ENCODE measurements at places on chromosomes 2 and 18.

DNA sequence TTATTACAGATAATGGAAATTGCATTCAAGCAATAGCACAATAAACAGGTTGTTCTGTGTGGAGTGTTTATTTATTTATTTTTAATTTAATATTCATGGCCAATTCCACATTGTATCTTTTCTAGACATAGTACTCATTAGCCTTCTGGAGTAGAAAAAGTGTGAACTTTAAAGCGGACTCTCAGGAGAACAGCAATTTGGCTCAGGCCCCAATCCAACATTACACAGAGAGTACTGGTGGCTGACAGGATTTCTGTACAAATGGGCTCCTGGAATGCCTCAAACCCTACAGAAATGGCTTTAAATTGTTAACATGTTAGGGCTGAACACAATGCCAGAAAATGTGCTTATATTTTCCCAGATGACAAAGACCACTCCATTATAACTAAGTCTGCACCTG is 533.9 kb upstream of the NXPH2 start:
- DNase-seq, result no peak

DNA sequence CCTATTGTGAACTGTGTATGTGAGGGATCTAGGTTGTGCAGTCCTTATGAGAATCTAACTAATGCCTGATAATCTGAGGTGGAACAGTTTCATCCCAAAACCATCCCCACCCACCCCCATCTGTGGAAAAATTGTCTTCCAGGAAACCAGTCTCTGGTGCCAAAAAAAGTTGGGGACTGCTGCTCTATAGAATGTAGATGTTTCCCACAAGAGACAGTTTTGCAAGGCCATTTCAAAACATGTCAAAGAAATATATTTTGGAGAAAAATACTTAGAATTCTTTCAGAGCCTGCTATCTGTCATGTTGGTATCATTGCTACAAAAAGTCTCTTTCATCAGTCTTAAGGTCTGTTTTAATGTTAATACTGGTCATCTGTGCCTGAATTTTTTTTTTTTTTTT is 4.1 kb upstream of the SLC39A10 start:
- DNase-seq, result no peak

DNA sequence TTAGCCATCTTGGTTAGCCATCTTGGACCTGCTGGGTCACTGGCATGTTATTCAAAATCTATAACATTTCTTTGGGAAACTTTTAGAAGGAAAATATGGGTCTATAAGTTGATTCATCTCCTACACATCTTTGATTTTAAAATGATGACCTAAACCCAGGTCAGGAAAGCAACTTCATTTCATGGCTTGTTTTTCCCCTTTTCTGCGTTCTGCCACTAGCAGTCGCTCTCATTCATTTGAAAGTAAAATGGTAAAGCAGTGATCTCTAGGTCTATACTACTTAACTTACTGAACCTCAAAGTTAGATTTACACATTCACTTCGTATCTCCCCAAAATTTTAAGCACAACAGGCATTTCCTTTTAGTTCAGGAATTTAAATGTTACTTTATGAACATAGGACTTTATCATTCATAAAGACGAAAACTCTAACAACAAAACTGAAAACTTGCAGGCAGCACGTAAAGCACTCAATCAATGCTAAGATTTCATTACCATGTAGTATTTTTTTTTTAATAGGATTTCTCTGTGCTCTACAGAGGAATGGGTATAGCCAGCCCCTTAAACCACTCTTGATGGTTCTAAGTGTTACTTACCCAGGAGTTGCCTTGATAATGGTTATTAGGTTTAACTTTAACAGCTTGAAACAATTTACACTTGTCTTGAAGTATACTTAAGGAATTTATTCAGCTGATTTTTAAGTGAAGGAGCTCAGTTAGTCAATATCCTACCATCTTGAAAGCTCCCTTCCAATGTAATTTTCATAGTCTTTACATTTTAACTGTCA is 62.5 kb downstream of the GORASP2 start:
- DNase-seq, result no peak

DNA sequence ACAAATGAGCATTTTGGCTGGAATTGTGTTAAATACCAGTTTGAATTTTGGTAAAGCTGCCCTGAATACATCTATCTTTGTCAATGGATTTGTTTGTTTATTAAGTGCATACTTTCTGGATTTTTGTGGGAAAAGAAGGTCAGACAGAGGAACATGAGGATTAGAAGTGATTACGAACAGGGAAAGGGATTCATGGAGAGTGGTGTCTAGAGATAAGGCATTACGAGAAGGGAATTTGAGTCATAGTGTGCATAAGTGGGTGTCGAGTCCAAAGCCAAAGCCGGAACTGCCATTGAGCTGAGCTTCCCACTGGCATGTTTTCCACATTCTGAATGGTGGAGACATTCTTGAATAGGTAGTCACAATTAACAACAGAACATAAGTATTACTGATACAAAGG is 68.9 kb upstream of the EFEMP1 start:
- DNase-seq, result no peak

DNA sequence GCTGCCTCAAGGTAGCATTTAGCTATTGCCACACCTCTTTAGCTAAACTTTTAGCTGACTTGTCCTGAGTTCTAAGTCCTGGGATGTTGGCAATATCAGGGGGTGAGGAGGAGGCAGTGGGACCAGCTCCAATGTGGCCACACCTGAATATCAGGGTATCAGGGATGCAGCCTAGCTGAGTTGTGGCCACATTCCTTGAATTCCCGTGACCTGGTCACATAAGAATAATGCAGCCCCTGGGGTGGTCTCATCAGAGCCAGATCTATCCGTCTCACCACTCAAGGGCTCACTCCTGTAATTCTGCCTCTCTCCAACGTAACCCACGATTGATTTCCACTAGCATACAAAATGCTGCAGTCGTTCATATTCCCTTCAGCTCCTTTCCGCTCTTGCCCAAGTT is 11.6 kb upstream of the TAF1B start:
- DNase-seq, result no peak

- peak; percentile 82 for DNase-seq
Measured at GRCh38 chr18:44838971-44839666, 158.4 kb downstream of the SETBP1 start.

DNA sequence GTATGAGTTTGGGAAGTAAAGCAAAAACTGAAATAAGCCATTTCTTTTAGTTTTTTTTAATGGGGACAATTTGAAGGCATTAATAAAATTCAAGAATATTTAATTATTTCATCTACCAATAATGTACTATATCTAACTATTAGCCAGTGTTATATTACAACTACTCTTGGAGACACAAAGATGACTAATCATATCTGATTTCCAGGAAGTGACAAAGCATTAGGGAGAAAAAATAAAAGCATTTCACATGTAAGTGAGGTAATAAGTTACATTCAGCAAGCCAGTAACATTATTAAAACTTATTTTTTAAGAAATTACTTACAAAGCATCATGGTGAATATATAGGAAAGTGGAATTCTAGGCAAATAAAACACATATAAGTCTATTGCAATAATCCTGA is 781.3 kb upstream of the NRXN1 start:
- DNase-seq, result no peak

DNA sequence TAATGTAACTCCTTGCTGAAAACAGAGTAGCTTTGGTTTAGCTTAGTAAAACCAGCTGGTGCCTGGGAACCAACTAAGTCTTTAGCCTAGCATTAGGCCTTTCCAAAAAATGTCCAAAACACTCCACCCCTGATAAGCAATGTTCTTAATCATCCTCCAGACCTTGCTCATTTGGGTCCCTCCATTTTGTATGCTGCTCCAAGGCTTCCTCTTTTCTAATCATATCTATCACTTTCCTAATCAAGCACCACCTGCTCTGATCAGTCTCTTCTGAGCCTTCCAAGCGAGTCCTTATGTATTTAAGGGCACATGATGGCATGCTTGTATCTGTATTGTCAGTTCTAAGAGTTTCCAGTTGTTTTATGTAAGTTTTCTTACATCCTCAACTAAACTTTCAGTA is 23.6 kb downstream of the THADA start:
- DNase-seq, result no peak

GRCh38 chr2:50602636-50603327 is 429.1 kb downstream of the NRXN1 start:
- no peak for DNase-seq

DNA sequence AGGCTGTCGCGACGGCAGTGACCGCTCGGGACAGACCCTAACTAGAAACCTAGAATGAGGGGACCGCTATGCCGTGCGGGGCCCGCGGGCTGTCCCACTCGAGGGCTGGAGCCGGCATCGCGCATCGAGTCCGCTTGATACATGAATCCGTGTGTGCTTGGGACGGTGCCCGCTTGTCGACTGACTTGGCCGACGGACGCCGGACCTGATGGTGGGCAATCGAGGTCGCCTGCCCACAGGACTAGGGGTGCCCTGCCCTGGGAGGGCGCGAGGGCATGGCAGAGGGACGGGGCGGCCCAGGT is 749 bp upstream of the PTMA start:
- DNase-seq, result peak; percentile 63

- no peak for DNase-seq
Measured at GRCh38 chr2:9331704-9332103, 91.6 kb downstream of the ITGB1BP1 start.

DNA sequence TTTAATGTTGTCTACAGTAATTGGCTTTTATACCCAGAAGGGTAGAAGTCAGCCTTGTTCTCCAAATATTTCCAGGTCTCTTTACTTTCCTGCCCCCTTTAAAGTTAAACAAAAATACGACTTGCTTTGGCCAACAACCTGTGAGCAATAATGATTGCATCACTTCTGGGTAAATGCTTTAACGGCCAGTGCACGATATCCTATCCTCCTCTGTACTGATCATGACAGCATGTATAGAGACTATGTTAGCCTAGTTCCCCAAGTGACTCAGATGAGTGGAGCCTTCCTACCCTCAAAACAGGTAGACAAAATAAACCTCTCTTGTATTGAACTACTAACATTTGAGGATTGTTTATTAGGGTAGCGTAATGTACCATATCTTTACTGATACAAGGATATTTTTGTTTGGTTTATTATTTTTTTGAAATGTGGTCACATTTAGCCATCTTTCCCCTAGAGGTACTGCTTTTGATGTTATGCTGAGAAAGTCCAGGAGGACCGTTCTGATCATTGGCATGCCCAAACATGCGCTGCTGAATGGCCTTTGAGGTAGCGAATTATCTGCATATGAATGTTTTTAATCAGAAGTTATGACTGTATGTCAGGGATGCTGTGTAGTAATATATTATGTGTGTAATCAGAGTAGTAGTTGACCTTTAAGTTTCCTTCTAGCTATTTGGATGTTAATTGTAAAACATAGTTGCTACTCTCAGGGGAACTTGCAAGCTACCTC is 262.6 kb upstream of the DCC start:
- no peak for DNase-seq

DNA sequence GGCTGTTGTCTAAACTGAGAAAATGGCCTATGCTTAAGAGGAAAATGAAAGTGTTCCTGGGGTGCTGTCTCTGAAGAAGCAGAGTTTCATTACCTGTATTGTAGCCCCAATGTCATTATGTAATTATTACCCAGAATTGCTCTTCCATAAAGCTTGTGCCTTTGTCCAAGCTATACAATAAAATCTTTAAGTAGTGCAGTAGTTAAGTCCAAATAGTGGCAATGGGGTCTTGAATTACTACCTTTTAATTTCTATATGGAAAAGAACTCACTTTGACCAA is 13.8 kb upstream of the ALLC start:
- DNase-seq, result no peak

DNA sequence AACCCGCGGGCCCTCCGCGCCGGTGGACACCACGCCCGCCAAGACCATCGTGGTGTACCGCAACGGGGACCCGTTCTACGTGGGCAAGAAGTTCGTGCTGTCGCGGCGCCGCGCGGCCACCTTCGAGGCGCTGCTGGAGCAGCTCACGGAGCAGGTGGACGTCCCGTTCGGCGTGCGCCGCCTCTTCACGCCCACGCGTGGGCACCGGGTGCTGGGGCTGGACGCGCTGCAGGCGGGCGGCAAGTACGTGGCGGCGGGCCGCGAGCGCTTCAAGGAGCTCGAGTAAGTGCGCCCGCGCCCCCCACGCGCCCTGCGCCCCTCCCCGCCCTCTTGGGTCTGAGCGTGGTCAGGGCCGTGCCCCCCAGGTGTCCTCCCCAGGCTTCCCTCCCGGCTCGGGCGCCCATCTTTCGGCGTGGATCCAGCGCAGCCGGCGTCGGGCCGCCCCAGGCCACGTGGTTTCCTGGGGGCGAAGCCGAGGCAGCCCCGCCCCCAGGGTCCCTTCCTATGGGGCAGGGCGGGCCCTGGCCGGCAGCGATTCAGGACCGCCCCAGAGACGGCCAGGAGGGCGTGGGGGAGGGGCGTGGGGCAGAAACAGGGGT is 481 bp downstream of the DCDC2C start:
- no peak for DNase-seq

- DNase-seq, result peak; percentile 25
Measured at GRCh38 chr2:169734169-169734847, 676 bp downstream of the KLHL23 start.

DNA sequence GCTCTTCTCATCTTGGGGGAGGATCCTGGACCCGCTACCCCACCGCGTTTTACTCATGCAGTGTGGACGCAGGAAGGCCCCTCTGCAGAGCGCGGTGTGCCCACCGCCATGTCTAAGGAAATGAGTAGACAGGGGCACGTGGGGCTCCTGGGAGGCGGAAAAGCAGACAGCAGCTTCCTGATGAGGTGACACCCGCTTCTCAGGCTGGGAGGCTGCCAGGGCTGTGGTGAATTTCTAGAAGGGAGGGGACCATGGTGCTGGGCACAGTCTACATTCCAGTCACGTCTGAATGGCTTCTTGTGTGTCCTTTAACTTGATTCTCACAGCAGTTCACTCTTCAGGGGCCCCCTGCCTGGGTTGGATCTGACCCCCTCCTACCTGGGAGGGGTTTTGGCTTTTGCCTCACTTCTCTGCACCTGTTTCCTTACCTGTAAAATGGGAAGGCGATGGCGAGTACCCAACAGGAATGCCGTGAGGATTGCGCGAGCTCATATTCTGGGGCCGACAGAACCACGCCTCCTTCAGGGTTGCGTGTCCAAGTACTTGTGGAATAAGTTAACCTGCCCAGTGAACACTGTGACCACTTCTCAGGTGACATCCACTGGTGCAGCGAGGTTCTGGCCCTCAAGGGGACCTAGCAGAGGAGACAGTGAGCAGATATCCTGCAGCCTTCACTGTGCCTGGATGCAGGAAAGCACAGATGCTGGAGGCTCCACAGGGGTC is 32.3 kb upstream of the MBP start:
- DNase-seq, result no peak

GRCh38 chr2:156955701-156956100 is 301.8 kb upstream of the GALNT5 start:
- no peak for DNase-seq

DNA sequence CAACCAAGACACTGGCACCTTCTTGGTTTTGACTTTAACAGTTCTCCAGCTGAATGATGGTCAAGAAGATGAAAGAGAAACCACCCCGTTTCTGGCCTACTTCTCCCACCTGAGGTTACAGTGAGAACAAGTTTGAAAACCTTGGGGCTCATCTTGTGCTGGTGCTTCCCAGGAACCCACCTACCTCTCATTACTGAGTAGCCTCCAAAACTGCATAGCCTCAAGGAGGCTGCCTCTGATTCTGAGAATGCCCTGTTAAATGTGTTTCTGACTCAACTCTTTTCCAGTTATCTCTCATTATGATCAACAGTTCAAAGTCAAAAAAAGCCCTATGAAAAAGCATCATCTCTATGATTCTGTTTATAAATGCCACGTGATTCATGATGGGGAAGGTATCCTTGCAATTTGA is 121.9 kb downstream of the CACNB4 start:
- peak; percentile 74 for DNase-seq

GRCh38 chr2:42328148-42328833 is 32.7 kb downstream of the COX7A2L start:
- peak; percentile 34 for DNase-seq

- DNase-seq, result peak; percentile 72
Measured at GRCh38 chr2:30115141-30115980, 31.4 kb upstream of the YPEL5 start.

GRCh38 chr2:241482126-241482955 is 26.0 kb downstream of the STK25 start:
- no peak for DNase-seq

All from GM12865 (cell line).